Activated CD4-positive, alpha-beta memory T cell treated with anti-CD3 and anti-CD28 coated beads for 36 hours (primary cell): ENCODE measurements at places on chromosomes 1 and 21. TPM values are rescaled to one million over a fixed set of nuclear protein-coding genes. Genes with fewer than 3 reads are reported as not detected.

The SYDE2 gene
- 2.8 TPM for total RNA-seq

The WDR77 gene
- 44.6 TPM for total RNA-seq

The FALEC gene
- total RNA-seq: not detected

The OR2L8 gene
- not detected for total RNA-seq

The S100A9 gene
- total RNA-seq: not detected

The ATAD3C gene
- 1.2 TPM for total RNA-seq

The RGS16 gene
- total RNA-seq: 49.8 TPM

The RAB3B gene
- 0.21 TPM for total RNA-seq

The AIRE gene
- not detected for total RNA-seq

The TNFRSF1B gene
- 211 TPM for total RNA-seq

The ADORA1 gene
- not detected for total RNA-seq

The FNDC10 gene
- total RNA-seq: 1.5 TPM

The IFI44 gene
- 60.1 TPM for total RNA-seq

The SERPINC1 gene
- not detected for total RNA-seq

The KLF17 gene
- not detected for total RNA-seq

The AGT gene
- not detected for total RNA-seq

The TAF13 gene
- 28.4 TPM for total RNA-seq

The DNASE2B gene
- not detected for total RNA-seq

The PTCH2 gene
- 0.62 TPM for total RNA-seq

The LCE3D gene
- total RNA-seq: not detected

The ADAMTS4 gene
- total RNA-seq: 2.3 TPM

The TMEM200B gene
- total RNA-seq: 1.5 TPM

The CERS2 gene
- total RNA-seq: 160 TPM

The TFF3 gene
- not detected for total RNA-seq

The NEXN gene
- total RNA-seq: 0.57 TPM

The LCE3E gene
- total RNA-seq: not detected

The CRB1 gene
- not detected for total RNA-seq

The RBM34 gene
- total RNA-seq: 120 TPM

The TCP10L gene
- 0.65 TPM for total RNA-seq

The FMO3 gene
- not detected for total RNA-seq

The PLXNA2 gene
- total RNA-seq: 0.29 TPM

The RNF207 gene
- total RNA-seq: 18.4 TPM

The RGS8 gene
- total RNA-seq: not detected
